Effector CD4-positive, alpha-beta T cell (primary cell): ENCODE measurements at places on chromosomes 16 and 17.

DNA sequence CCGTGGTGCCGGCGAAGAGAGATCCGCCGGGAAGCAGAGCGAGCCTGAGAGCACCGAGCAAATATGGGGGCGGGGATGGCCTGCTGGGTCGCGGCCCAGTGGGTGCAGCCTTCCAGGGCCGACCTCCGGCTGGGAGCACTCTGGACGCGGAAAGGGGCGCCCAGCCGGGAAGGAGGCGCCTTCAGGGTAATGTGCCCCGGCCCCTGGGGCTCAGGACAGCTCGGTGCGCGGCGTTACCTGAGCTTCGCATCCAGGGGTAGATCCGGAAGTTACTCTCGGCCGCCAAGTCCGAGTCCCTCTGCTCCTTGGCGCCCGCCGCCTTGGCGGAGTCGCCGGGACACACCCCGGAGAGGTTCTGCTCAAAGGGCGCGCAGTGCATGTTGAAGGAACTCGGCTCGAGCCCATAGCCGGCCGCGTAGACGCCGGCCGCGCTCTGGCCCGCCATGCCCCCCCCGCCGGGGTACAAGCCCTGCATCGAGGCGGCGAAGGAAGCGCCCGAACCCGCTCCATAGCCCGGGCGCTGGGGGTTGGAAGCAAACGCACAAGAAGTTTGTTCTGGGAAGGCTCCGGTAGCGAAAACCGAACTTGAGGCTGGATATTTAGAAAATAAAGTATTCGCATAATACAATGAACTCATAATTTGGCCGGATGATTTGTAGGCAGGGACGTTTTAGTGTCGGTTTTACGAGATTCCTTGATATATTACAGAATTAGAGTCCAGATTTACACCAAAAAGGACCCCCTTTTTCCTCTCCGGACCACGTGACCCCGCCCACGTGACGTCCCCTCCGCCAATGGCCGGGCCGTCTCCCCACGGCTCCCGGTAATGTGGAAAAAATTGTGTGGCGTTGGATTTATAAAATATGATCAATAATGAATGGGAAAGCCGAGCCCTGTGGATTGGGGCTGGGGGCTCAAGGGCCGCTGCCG, at the start of gene HOXB7:
Gene HOXB7, minus strand, starts transcription at position 736 of the 930 bp plus-strand sequence. Its CDS starts 99 bp downstream, at position 637.
- peak; percentile 47 for DNase-seq

DNA sequence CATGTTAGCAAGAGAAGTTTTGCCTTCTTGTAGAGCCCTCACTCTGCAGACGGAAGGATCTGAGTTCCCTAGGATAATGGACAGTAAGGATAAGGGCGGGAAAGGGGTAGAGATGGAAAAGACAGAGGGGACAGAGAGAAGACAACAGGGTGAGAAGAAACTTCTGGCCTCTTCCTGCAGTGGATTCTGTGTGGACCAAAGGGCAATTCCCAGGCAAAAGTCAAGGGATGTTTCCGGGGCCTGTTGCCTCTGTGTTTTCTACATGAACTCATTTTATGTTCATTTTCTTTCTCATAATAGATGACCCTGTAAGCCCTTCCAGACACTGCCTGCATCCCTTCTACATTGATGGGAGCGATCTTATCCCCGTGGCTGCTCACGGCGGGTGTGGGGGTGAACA, 647 bp upstream of the TMEM238L start:
- no peak for DNase-seq

- DNase-seq, result no peak
Observed at GRCh38 chr17:55450232-55450825, 28.7 kb upstream of the MMD start.

DNA sequence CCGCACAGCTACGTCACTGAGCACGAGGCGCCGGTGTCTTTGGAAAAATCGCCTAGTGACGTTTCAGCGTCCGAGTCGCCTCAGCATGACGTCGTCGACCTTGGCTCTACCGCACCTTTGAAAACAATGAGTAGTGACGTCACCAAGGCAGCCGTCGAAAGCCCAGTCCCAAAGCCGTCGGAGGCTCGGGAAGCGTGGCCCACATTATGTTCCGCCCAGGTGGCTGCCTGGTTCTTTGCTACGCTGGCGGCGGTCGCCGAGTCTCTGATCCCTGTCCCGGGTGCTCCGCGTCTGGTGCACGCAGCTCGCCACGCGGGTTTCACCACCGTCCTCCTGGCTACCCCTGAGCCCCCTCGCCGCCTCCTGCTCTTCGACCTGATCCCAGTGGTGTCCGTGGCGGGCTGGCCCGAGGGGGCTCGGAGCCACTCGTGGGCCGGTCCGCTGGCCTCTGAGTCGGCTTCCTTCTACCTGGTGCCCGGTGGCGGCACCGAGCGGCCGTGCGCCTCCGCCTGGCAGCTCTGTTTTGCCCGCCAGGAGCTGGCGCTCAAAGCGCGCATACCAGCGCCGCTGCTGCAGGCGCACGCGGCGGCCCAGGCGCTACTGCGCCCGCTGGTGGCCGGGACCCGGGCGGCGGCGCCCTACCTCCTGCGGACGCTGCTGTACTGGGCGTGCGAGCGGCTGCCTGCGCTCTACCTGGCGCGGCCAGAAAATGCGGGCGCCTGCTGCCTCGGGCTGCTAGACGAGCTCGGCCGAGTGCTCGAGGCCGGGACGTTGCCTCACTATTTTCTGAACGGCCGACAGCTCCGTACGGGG, 1.5 kb downstream of the TMEM102 start:
- DNase-seq, result peak; percentile 68

- peak; percentile 24 for DNase-seq
Observed at GRCh38 chr17:43020789-43021740, 1.1 kb downstream of the VAT1 start.
